Urothelium cell line (cell line): ENCODE measurements at places on chromosomes 12 and 14.

DNA sequence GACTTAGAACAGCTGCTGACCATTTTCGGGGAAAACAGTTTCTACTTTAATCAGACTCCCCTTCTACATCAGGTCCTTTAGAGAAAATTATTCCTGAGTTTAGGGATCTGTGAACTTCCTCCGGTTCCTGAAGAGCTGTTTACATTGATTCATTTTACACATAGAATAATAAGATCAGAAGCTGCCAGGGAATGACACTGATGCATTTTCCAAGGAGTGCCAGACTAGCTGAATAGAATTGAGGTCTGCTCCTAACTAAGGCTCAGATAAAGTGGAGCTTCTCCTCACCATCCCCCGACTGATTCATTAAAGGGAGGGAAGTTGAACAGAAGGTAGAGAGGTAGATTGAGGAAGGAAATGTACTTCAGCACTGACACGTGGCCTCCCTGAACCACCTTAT lies 41.9 kb upstream of the PSMA6 start:
- no peak for DNase-seq

DNA sequence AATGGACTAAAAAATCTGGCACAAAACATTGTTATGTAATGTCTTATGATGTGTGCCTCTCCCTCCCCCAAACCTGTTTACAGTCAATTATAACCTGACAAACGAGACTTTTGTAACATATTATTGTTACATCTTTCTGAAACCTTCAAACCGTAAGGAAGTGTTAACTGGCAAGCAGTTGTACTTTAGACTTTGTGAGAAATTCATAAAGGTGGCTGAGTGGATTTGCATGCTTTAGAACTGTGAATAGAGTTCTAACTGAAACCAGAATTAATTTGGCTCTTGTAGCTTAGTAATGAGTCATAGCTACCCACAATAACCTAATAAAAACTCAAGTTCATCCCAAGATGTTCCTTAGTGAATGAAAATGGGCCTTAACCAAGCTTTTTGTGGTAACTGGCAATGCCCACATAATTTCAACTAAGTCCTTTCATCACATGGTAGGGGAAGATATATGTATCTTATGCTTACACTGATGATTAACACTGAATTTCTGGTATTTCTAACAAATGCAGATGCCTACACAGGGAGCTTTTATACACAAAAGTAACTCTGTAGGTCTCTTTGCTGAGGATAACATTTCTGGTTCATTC lies 29.7 kb downstream of the RAD9B start:
- DNase-seq: no peak

GRCh38 chr14:93137864-93138263 lies 22.1 kb upstream of the ITPK1 start:
- DNase-seq: no peak

DNA sequence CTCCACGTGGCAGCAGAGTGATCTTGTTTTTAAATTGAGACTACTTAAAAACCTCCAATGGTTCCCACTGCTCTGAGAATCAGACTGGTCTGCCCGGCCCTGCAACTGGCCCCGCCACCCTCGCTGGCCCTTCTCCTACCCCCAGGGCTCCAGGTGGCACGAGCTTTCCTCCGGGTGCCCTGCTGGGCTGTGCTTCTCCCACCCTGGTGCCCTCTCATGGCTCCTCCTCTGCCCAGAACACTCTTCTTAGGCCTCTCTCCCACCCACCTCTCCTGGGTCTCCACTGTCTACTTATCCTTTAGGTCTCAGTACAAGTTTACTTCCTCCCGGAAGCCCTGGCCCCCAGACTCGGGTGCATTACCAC lies 26.5 kb downstream of the CCDC92 start:
- DNase-seq: no peak

DNA sequence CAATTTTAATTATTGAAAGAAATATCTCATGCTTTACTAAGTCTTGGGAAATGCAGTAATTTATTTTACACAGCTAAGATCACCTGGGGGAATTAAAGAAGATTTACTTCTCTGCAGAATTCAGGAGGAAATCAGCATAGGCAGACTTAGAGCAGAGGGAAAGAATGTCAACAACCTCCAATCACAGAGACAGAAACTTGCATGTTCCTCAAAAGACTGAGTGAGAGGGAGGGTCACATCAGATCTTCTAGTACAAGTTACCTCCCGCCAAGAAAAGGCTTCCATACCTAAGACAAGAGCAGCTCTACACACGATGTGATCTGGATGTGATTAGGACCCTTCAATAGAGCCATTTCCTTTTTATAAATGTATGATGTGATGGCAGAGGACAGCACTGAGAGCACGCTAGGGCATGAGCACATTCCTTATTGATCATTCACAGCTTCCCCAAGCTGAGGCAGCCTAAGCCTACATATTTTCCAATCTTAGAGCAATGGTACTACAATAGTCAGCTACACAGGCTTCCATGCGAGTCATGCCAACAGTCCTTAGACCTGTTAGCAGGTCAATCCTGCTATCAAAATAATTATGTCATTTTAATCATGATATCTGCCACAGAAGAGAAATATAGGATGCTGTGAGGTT lies 403.3 kb downstream of the ETNK1 start:
- DNase-seq: no peak

DNA sequence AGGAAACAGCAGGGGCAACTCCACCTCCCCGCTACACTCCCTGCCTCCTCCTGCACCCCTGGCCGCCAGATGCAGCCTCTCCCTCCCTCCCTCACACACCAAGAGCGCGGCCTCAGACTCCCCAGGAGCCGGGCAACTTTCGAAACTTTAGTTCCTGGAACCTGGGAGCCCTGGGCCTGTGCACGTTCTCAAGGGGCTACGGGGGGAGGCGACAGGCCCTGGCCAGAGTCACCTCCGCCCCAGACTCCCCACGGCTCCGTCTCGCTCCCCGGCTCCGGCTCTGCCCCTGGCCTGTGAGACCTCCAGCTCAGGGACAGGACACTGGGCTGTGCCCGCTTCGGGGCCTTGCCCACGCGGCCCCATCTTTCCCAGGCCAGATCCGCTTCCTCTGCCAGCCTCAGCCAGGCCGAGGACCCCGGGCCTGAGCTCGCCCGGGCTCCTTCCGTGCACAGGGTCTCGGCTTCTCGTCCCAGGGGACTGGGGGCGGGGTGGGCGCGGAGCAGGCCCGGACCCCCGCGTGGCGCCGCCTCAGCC lies 5.5 kb downstream of the AMN start:
- no peak for DNase-seq

DNA sequence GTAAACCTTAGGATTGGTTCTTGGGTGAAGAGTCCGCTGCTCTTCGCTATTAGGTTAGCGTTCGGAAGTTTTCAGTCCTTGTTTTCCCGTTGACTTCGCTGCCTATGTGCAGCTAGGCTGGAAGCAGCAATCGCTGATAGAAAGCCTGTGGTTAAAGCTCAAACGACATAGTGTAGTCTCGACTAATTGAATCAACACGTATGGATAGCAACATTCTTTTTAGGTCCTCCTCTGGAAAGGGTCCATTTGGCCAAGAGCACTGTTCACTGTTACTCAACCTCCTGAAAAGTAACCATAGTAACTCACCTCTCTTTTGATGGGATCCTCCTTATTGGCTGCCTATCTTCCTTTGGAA lies 355.5 kb downstream of the SNAPC1 start:
- no peak for DNase-seq

DNA sequence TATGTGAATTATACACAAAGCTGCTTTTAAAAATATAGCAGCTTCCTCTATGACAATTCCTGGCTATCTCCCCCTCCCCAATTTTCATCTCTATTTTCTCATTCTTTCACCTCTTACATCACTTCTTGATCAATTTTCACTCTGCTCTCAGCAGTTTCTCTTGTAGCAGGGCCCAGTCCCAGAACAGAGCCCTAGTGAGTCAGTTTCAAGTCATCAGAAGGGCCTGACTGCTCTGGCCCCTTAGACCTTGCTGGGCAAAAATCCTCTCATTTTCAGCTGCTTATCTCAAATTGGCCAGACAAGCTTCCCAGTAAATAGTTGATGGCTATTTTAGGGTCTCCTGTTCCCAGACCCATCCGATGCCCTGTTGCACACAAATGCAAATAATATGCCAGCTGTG lies 101.4 kb downstream of the TTC7B start:
- DNase-seq: no peak

GRCh38 chr12:3130057-3130830 lies 53.1 kb downstream of the TSPAN9 start:
- DNase-seq: no peak
